Fibroblast of gingiva (primary cell): ENCODE measurements at places on chromosomes 7 and 10.

GRCh38 chr10:47332371-47332770 lies 10.1 kb downstream of the GDF2 start:
- no peak for DNase-seq

DNA sequence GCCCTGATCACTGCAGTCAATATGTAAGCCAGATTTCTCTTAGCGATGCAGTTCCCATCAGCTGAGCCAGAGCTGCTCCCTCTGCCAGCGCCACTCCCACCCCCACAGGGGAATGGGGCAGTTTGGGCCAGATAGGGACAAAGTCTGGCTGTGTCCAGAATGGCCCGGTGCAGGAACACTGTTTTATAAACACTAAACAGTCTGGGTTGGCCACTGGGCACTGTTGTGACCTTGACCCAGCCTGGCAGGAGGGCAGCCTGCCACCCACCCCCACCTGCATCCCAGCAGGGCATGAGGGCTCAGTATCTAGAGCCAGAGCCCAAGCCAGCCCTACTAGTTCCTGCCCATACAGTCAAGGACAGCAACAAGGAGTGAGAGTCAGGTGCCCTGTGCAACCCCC lies 1.3 kb downstream of the OGDHL start:
- DNase-seq = no peak

GRCh38 chr10:12435348-12435747 lies 86.0 kb downstream of the CAMK1D start:
- DNase-seq = no peak

- no peak for DNase-seq
These were observed 159.5 kb downstream of the SPAG6 start for GRCh38 chr10:22504766-22505165.

- DNase-seq = peak; percentile 77
These were observed 41.9 kb upstream of the SYPL1 start for GRCh38 chr7:106153891-106154449.

DNA sequence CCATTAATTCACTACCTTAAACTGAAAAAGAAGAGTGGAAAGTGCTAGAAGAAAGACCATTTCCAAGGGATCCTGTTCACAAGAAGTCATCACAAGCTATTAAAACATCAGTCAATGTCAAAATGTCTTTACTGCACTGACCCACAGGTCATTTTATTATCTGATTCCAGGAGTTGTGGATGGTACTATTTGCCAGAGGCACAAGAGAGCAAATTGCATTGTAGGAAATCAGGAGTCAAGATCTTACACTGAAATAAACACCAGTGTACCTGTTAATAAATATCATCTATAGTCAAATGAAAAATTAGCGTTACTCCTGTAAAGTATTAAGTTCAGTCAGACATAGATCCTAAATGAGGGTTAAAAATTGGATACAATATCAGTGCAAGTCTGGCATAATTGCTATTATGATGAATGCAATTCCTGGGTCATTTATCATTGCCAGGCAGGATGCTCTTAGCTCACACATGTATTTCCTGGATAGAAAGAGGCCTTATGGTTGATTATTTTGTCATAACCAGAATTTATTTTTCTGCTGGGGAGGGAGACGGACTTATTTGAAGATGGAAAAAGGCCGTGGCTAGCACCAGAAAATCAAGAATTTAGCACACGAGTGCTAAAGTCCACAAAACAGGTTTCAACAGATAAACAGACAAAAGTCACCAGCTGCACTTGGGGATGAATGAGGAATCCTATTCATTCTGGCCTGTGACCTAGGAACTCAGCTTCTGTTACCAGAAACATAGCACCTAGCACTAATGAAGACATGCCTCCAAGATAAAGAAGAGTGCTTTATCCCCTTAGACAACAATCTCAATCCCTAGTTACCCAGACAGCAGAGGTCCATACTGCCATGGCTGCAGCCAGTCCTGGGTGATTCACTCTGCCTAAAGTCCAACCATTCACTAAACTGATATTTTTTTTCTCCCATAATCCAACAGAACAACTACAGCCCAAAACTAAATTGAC lies 683.1 kb upstream of the POM121L12 start:
- DNase-seq = no peak

DNA sequence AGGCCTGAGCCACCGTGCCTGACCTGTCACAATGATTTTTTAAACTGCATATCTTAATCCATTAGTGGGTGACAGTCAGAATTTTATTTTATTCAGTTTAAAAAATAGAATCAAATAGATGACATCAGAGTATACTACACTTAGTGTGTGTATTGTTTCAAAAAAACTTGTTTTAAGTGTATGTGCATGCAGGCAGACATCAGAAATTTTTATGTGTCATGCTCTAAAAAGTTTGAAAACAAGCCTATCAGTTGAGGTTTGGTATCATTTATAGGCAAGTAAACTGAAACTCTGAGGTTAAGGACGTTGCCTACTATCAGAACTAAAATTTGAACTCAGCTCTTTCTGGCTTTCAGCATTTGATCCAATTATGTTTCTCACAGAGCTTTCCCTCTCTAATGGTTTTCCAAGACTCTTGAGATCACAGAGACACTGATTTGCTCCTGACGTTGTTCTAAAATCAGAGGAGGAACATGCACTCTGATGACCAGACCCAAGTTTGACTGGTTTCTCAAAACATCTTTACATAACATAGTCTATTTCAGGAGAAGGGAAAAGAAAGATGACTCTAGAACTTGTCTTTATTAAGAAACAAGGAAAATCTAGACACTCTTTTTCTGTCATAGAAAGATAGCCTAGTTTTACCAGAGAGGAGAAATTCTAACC lies 188.6 kb downstream of the AUTS2 start:
- DNase-seq = no peak
